ENCODE measurements at places on chromosomes 1 and 21.

DNA sequence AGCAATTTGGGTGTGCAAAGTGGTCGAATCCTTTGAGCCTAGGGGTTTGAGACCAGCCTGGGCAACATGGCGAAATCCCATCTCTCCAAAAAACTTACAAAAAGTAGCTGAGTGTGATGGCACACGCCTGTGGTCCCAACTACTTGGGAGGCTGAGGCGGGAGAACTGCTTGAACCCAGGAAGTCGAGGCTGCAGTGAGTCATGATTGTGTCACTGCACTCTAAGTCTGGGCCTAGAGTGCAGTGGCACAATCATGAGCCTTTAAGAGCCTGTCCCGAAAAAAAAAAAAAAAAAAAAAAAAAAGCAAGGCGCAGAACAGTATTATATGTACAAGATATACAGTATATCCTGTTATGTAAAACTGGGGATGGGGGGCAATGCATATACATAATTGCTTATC, 25.1 kb upstream of the HTR1D start:
- no peak for DNase-seq

GRCh38 chr1:183622884-183623785, 12.4 kb downstream of the ARPC5 start:
- no peak for DNase-seq

GRCh38 chr1:22414244-22414751, 37.4 kb upstream of the ZBTB40 start:
- no peak for DNase-seq

DNA sequence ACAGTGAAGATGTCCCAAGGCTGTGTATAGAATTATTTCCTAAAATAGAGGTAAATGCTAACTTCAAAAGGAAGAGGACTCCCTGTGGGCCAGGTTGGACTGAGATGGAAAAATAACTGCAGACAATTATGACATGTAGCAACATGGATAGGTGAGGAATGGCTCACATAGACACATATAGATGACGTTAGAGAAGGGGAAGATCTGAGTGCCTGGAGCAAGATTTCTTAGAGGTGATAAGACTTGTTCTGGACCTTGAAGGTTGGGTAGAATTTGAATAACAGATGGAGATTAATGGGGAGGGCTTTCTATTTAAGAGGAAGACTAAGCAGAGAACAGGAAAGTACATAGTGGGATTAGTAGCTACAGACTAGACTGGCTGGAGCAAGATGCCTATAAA, 76.9 kb downstream of the C1orf21 start:
- DNase-seq, result no peak

- DNase-seq, result no peak
Observed at GRCh38 chr21:25326181-25326580, 281.1 kb downstream of the MRPL39 start.

GRCh38 chr1:117164209-117164608, 42.7 kb upstream of the TRIM45 start:
- no peak for DNase-seq
